GM23248 (cell line): ENCODE measurements at places on chromosomes 3 and 15. TPM values are rescaled to one million over a fixed set of nuclear protein-coding genes. Genes with fewer than 3 reads are reported as not detected.

Gene CFAP20DC
- total RNA-seq = 1.9 and 8.2 TPM in 2 replicates

Gene GLDN
- 0.25 and 2.8 TPM in 2 replicates for total RNA-seq

Gene KY
- total RNA-seq = 0.51 and 0.76 TPM in 2 replicates

Gene NRROS
- 0.22 TPM in 1 of 2 replicates, not detected in the other for total RNA-seq

Gene BAHD1
- total RNA-seq = 10.3 and 22.0 TPM in 2 replicates

Gene PP2D1
- not detected in 2 replicates for total RNA-seq

DNA sequence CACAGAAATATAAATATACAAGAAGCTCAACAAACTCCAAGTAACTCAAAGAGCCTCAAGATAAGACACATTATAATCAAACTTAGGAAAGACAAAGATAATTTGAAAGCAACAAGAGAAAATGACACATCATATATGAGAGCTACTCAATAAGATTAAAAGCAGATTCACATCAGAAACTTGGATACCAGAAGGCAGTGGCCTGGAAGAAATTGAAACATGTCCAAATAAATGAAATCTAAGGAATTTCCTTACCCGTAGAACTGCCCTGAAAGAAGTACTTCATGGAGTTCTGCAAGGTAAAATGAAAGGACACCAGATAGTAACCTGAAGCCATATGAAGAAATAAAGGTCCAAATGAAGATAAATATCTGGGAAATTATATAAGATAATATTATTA, 113.9 kb downstream of the LSAMP start:
- no peak for DNase-seq

- DNase-seq = peak; percentile 75
These were observed 69.5 kb downstream of the C3orf38 start for GRCh38 chr3:88219138-88219792.

GRCh38 chr3:18635215-18635614, 210.1 kb upstream of the SATB1 start:
- DNase-seq = no peak

- DNase-seq = peak; percentile 63
These were observed 26.8 kb downstream of the KLHDC8B start for GRCh38 chr3:49198161-49198560.

DNA sequence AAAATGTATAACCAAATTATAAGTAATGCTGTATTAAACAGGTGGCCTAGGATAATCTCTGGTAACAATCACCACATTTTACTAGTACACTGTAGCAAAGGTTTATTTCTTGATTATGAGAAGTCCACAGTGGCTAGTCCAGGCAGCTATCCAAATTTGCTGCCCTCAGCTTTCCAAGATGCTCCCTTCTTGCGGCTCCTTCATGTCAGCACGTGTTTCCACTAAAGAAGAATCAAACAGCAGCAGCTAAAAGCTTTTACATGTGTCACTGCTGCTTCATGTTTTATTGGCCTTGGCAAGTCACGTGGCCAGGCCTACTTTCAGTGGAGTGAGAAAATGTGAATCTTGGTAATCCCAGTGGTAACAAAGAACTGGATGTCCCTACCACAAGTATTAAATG, 5.6 kb upstream of the RBMS3 start:
- peak; percentile 44 for DNase-seq

- no peak for DNase-seq
These were observed 242.6 kb upstream of the TPRG1 start for GRCh38 chr3:188929137-188929536.

GRCh38 chr3:129440618-129441190, 680 bp downstream of the IFT122 start:
- DNase-seq = peak; percentile 89

- no peak for DNase-seq
These were observed 114.8 kb upstream of the COL8A1 start for GRCh38 chr3:99523431-99524127.

- DNase-seq = peak; percentile 58
These were observed 2.1 kb downstream of the ITGA11 start for GRCh38 chr15:68429691-68430470.

- no peak for DNase-seq
These were observed 1.9 kb downstream of the KLHDC8B start for GRCh38 chr3:49173116-49173791.

GRCh38 chr3:4532535-4533112, 39.5 kb downstream of the ITPR1 start:
- no peak for DNase-seq

GRCh38 chr3:23438657-23439056, 235.5 kb downstream of the UBE2E2 start:
- DNase-seq = no peak
